ENCODE measurements at places on chromosomes 7 and 10.
A peak's percentile ranks its signal among the peaks of the same experiment; 100 is the strongest.

DNA sequence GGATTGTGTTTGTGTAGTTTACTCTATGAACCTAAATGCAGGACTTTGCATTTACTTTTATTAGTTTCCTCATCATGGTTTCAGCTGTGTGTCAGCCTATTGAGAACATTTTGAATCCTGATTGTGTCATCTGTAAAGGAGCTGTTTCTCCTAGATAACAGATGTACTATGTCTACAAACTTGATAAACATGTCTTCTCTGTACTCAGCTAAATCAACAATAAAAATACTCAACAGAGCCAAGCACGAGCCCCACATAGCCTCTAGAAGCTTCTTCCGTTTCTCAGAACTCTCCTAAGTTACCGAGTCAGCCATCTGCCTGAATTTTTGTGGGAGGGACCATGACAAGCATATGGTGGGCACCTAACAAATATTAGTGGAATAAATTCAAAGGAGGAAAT lies 234.7 kb downstream of the SKAP2 start:
- no peak for DNase-seq

- DNase-seq, result no peak
Observed at GRCh38 chr7:126302639-126303038, 950.1 kb downstream of the GRM8 start.

- no peak for DNase-seq
Observed at GRCh38 chr7:91504919-91505318, 240.7 kb downstream of the FZD1 start.

DNA sequence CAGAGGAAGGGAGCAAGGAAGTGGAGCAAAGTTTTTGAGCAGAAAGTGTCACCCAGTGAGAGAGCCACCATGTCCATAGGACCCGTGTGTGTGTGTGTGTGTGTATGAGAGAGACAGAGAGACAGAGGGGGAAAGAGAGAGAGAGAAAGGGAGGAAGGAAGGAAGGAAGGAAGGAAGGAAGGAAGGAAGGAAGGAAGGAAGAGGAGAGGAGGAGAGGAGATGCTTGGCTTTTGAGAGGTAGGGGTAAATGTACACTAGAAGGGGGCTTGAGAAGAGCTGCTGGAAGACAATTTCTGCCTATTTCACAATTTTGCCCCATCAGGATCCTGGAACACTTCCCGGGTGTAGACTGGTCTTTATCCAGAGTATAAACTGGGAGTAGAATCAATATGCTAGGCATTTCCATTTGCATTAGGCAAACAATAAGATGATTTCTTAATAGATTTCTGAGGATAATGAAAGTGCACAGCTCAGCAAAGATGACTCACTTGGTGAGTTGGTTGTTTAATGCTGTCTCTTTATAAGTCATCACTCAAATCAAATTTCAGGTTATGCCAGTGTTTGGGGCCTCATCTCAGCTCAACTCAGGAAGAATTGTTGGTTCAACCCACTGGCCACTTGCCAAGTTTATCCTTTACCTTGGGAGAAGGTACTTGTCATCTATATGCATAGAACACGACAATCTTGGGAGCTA lies 70.0 kb upstream of the FAM13C start:
- DNase-seq, result peak; percentile 2

DNA sequence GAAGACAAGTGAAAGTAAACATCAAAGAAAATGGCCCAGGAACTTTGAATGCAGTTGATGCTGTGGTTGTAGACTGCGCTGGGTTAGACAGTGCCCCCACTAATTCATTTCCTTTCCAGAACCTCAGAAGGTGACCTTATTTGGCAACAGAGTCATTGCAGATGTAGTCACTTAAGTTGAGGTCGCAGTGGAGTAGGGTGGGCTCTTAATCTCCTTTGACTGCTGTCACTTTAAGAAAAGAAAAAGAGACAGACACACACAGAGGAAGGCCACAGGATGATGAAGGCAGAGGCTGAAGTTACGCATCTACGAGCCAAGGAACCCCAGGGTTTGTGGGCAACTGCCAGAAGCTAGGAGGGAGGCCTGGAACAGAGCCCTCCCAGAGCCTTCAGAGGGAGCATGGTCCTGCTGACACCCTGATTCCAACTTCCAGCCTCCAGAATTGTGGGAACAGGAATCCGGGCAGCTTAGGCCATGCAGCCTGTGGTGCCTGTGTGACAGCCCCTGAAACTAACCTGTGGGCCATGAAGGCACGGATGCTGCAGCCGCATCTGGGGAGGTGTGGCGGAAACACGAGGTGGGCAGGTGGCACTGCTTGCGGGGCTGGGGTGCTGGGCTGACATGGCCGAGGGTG lies 107.6 kb downstream of the PRKAG2 start:
- DNase-seq, result no peak

GRCh38 chr7:102132209-102132752 lies 154.4 kb upstream of the SH2B2 start:
- DNase-seq, result no peak

DNA sequence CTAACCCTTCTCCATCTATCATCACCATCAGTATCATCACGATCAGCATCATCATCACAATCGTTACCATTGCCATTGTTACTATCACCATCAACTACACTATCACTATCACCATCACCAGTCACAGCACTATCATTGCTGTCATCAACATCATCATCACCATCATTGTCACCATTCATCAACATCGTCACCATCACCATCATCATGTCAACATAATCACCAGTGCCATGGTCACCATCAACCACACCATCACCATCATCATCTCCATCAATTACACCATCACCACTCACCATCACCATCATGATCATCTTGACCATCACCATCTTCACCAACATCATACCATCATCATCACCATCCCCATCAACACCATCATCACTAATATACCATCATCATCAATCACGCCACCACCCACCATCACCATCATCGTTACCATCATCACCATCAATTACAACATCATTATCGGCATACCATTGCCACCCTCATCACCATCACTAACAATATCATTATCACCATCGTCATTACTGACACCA lies 66.5 kb downstream of the TNS3 start:
- no peak for DNase-seq

DNA sequence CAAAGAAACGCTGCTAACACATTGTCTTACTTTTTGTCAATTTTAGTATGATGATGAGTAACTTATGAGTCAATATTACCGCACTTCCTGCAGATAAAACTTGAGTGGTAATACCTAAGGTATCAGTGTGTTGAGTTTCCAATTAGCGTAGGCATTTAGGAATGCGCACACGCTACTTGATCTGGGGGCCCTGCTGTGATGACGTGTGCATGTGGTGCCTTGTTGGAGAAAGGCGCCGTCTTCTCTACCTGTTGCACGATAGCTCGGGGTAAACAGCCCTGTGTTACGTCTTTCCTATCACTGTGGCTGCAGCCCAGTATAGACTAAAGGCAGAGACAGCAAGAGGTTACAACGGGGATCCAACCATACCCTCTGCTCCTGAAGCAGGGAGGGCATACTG lies 476.8 kb upstream of the ADARB2 start:
- DNase-seq, result peak; percentile 50

DNA sequence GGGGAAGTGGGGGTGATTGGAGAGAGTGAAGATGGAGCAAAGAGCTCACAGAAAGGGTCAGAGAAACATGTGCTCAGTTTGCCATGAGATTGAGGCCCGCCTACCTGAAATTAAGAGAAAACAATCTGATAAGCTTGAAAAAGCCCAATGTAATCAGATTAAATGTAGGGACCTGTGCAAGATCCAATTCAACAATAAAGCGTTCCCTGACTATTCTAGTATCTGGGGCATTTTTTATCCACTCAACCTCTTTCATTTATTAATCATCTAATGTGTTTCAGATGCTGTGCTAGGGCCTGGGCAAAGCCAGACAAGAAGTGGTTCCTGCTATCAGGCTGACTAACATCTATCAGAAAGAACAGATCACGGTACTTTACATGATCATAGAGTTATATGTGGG lies 238.4 kb upstream of the MYO3A start:
- DNase-seq, result no peak

GRCh38 chr7:17123020-17123419 lies 175.4 kb upstream of the AHR start:
- DNase-seq, result no peak

DNA sequence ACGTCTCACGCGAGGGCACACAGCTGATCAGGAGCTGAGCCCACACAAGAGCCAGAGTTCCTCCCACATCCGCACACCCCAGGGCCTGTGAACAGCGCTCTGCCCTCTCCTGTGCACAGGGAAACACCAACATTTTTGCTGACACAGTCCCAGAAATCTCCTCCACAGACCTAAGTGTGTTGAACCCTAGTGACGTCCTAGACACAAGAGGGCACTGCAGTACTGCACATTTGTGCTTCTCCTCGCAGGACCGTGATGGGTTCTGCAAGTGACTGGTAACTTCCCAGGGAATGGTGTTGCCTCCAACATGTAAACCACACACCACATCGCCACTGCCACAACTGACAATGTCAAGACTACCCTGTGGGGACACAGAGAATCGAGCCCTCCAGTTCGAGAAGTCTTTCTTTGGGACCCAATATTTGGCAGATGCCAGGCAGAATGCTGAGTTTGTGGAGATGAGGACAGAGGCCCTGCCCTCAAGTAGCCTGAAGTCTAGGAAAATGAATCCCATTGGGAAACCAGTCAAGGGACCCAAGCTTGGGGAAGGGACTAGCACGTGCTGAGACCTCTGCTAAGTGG lies 170.3 kb downstream of the PAXIP1 start:
- DNase-seq, result no peak

GRCh38 chr7:90552521-90552920 lies 43.6 kb upstream of the CDK14 start:
- DNase-seq, result no peak

- no peak for DNase-seq
Observed at GRCh38 chr7:24597014-24597413, 23.8 kb downstream of the PALS2 start.

- no peak for DNase-seq
Observed at GRCh38 chr10:11663763-11664555, 52.5 kb upstream of the USP6NL start.

- no peak for DNase-seq
Observed at GRCh38 chr10:17984056-17984455, 32.3 kb downstream of the SLC39A12 start.

GRCh38 chr10:52542906-52543305 lies 228.8 kb downstream of the DKK1 start:
- no peak for DNase-seq

- DNase-seq, result no peak
Observed at GRCh38 chr7:120939345-120939744, 11.2 kb upstream of the ING3 start.

DNA sequence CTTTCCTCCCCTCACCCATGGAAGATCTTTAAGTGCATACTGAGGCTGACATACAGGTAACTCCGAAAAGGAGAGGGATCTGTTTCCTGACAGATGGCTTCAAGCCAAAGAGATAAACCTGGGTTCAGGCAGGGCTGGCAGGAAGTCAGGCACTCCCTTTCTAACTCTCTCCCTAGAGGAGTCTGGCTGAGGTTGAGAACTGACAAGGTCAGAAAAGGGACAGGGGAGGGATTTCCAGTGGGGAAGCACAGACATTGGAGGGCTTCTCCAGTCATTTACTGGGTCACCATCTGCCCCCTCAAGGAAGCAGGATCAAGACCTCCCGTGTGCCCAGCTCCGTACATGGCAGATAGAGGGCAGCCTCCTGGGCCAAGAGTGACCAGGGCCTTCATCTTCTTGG lies 31.6 kb downstream of the TLX1 start:
- DNase-seq, result no peak

- DNase-seq, result no peak
Observed at GRCh38 chr7:12705878-12706277, 18.4 kb downstream of the ARL4A start.

DNA sequence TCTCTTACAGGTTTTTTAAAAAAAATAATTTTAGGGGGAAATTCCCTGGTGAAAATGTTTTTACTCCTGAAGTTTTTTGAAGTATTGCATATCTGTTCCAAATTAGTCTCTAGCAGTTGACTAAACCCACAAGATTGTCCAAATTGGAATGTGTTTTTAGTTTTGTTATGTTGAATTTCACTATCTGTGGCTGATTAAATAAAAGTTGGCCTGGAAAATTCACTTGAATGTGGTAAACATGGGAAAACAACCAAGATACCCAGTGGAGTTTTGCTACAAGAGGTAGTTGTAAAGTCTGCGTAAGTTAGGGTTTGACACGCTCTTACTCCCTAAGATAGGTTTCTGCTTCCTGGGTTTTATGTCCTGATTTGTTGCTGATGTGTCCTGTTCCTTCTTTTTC lies 3.3 kb downstream of the TSGA13 start:
- DNase-seq, result no peak

- no peak for DNase-seq
Observed at GRCh38 chr10:22805304-22805703, 90.9 kb upstream of the PIP4K2A start.

DNA sequence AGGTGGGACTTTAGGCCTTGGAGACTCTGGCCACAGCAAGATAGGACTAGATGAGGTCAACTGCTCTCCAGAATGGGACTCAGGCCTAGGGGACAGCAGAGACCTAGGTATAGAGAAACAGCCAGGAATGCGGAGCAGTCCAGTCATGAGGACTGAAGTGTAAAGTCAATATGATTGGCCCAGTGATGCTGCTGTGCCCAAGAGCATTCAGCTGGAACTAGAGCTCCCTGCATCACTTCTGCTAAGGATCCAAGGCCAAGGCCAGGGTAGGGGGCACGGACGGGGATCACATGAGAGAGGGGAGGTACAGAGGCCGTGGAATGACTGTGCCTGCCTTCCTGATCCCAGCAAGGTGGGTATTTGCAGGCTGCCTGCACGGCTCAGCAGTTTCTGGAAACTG lies 237.9 kb downstream of the FRMD4A start:
- no peak for DNase-seq

- no peak for DNase-seq
Observed at GRCh38 chr10:100683004-100683403, 62.4 kb upstream of the PAX2 start.

GRCh38 chr10:61612009-61612408 lies 50.7 kb upstream of the CABCOCO1 start:
- DNase-seq, result no peak

DNA sequence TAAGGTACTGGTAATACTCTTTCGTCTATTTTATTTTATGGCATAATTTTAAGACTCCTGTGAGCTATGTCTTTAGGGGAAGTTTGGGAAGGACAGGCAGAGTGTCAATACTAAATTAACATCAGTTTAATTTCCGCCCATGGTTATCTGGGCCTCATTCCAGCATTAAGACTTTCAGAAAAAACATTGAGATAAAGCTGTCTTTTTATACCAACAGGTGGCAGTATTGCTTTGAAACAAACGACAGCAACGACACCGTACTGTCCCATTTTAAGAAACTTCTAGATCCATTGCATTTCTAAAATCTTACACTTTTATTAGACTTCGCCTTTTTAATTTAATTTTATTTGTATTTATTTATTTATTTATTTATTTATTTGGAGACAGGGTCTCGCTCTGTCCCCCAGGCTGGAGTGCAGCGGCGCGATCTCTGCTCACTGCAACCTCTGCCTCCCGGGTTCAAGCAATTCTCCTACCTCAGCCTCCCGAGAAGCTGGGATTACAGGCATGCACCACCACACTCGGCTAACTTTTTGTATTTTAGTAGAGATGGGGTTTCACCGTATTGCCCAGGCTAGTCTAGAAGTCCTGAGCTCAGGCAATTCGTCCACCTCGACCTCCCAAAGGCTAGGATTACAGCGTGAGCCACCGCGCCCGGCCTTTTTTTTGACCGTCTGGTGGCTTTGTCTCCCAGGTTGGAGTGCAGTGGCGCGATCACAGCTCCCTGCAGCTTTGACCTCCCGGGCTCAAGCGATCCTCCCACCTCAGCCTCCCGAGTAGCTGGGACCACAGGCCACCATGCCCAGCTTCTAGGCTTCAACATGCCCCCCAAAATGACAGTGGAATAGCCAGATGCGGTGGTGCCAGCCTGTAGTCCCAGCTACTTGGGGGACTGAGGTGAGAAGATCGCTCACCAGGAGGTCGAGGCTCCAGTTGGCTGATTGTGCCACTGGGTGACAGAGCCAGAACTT lies 78.7 kb upstream of the C1GALT1 start:
- DNase-seq, result peak; percentile 21
